ENCODE measurements at places on chromosomes 11 and 22.

DNA sequence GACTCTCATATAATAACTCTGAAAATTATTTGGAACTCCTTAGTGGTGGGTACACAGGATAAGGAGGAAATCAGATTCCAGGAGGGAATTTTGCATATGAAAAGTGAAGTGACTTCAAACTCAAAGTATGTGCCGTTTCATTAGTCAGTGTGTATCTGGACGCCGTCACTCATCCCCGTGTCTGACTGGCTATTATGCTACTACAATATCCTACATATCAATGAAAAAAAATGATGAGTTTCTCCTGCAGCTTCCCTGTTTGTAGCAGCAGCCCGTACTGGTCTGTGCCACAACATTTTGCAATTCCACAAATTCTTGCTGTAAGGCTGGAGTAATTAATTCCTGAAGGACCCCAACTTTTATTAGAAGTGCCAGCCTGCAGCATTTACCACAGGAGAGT lies 16.5 kb downstream of the WT1 start:
- DNase-seq = no peak

DNA sequence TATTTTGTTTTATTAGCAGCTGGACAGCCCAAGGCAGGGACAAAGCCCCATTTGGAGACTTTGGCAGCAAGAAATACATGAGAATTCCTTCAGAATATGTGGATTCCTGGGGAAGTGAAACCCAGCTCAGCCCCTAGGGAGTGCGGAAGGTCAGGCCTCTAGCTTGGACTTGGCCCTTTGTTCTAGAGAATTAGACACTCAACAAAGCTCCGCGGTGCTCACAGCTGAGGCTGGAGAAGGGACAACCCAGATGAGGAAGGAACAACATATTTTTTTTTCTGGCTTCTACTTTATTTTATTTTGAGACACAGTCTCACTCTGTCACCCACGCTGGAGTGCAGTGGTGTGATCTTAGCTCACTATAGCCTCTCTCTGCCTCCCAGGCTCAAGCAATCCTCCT lies 44.7 kb upstream of the SEPTIN5 start:
- no peak for DNase-seq

DNA sequence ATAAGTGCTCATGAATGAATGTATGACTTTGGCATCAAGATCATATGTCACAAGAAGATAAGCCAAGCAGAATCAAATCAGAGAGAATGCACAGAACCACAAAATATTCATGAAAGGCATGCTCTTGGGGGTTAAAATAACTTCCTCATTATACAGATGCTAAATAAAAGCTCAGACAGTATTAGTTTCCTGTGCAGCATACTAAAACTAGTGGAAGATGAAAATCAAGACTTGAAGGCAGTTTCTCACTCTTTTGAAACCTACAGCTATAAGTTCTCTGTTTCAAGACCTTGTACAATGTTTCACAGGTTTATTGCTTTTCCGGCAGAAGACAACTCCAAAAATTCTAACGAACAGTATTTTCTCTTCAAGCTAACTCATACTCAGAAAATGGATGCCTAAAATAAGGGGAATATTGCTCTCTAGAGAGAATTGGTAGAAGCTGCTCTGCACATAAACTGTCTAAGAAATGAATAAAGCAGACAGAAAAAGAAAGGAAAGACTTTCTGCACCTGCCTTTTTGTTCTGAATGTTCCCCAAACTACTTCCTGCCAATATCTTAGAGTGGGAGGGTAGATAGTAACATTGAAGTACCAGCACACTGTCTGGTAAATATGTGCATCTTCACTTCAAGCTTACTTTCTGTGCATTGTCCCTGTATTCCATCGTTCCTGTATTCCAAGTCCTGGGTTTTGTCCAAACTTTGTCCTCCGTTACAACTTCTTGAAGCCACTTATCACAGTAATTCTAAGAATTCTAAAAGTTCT lies 639.4 kb upstream of the FAT3 start:
- no peak for DNase-seq

GRCh38 chr11:57680552-57680874 lies 12.6 kb downstream of the ZDHHC5 start:
- DNase-seq = no peak

- peak; percentile 70 for DNase-seq
Observed at GRCh38 chr11:64206457-64207255, at the start of gene FERMT3. Gene FERMT3, plus strand, starts transcription at chr11:64206721. Its CDS starts 644 bp downstream, at chr11:64207365.

Data from activated naive CD4-positive, alpha-beta T cell treated with Interleukin-2 at 50 U/mL for 16 hours (primary cell).